Mucosa of gallbladder (tissue), 1 donor: ENCODE measurements at places on chromosomes 3 and 15. TPM values are rescaled to one million over a fixed set of nuclear protein-coding genes. Genes with fewer than 3 reads are reported as not detected.

DNA sequence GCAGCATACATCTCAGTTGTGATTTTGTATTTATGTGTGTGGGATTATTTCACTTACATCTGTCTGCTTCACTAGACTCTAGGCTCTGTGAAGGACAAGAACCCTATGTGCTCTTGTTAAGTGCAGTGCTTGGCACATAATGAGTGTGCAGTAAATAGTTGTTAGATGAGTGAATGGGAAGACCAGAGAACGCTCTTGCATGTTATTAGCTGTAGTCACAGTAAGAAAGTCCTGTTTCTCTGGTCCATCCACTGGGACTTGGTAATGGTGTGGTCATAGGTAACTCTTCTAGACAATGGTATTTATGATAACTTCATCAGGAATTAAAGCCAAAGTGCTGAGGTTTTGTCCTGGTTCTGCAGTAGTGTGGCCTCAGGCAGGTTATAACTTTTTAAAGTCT, 1.4 kb upstream of the AQP9 start:
- no peak for DNase-seq

DNA sequence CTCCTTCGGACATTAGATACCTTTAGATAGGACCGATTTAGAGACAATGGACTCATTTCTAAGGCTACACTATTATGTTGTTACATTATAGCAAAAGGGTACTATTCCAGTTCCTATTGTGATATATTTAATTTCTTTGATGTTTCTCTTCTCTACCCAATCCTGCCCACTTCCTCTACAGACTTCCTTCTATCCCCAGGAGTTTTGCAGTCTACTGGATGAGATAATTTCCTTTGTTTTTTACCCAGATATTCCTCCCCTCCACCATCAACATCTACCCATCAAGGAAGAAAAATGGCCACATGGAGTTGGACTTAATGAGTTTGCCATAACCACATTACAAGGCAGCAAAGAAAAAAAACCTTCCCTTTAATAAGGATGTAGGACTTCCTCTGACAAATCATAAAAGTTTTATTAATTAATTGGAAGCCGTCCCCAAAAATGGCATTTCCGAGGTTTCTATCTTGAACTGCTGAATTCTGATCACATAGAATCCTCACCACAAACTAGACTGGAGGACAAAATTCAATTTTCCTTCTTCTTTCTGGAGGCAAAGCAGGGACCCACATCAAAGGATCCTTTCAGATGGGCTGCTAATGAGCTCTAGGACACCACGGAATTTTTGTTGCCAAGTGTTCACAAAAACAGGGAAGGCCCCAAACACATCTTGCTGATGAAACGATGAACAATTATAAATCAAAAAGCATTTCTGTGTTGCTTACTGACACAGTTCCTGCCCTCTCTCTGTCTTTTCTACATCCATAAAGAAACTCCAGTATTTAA, 33.4 kb downstream of the FRMD4B start:
- DNase-seq: no peak

The CELF6 gene
- 2.1 TPM for total RNA-seq

The SLC6A1 gene
- total RNA-seq: 7.4 TPM

GRCh38 chr3:50179710-50180109, 11.7 kb upstream of the GNAT1 start:
- no peak for DNase-seq

DNA sequence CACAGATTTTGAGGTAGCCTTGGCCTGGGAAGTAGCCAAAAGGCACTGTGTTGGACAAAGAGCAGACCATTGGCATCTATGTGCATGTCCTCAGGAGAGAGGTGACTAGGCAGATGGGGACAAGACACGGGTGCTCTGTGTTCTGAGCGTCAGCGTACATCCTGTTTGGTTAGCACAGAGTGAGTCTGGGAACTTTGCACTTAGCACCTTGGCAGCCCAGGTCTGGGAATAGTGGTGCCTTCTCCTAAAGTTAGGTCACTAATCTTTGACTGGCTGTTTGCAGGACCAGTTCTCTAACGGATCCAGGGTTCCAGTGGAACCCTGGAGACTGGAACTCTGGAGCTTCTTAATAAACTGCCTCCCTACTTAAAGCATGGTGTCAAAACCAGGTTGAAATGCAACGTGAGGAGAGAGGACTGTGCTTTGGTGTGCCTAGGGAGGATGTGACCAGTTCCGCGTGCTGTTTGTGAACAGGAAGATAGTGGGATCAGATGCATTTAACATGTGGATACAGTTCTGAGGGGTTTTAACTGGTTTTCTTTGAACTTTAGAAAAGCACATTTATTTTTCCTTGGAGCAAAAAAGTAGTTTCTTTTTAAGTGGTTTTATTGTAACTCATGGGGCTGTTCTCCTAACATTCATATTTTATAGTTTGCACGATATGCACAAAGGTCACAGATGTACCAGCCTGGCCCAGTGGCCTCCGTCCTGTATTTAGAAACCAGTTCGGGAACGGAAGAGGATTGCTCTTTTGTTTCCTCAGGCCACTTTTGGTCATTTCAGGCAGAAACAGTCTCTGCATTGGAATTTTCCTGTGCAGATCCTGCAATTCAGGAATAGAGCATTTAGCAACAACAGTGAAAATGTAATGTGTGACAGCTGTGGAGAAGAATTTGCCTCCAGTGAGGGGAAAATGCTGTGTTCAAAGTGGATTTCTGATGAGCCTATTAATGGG, 48.8 kb downstream of the ABHD2 start:
- no peak for DNase-seq
